ENCODE measurements at places on chromosomes 3 and 15.

DNA sequence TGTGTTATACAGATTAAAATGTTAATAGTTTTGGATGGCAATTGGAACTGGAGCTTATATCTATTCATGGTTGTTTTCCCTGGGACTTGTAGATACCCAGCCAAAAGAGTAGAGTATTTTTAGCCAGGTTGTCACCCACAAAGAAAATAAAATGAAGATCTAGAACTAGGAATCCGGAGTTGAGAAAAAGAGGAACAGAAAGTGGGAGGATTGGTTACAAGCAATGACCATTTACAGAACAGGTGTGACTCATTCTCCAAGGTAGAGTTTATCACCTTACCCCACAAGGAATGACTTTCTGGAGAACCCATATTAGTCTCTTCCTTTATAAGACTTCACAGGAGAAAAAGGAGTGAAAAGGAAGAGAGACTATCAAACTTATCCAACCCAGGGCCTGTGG lies 99.8 kb downstream of the TMEM108 start:
- DNase-seq = no peak

- no peak for DNase-seq
Measured at GRCh38 chr3:122934251-122934650, 93.3 kb downstream of the SEMA5B start.

- no peak for DNase-seq
Measured at GRCh38 chr15:101315736-101316135, 20.7 kb upstream of the SNRPA1 start.

GRCh38 chr15:90760661-90761232 lies 43.6 kb downstream of the BLM start:
- DNase-seq = no peak

DNA sequence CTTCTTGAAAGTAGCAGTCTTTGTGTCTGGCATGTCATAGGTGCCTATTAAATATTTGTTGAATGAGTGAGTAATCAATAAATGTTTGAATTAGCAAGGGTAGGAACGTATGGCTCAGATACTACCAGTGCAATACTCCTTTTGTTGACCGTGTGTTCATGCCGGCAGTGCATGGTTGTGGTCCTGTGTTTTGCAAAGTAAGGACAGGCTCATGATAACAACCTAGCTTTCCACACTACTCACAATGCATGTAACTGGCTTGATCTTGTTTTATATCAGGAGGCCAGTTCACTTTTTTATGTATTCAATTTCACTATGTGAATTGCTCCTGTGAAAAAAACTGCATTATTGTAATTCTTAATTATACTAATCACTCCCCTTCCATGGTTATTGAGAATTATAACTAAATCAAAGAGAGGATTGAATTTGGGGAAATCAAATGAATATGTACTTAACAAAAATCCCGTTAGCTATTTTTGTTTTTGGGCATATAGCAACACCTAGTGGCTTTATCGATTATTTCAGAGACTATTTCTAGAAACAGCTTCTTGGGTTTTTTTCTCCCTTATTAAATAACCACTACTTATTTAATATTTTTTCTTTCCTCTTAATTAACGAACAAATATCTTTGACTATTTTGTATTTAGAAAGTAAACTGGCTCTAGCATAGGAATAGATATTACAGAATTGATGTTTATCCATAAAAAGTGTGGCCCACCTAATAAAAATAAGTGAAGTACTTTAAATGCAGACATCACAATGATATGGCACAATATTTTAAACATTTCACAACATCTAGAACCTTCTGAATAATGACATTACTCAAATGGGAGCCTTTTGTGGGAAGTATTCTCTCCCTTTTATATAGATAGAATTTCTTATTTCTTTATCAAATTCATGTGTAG lies 218.5 kb downstream of the BBX start:
- no peak for DNase-seq

- no peak for DNase-seq
Measured at GRCh38 chr3:143601723-143602484, 246.4 kb downstream of the SLC9A9 start.

GRCh38 chr3:196406811-196407470 lies 25.3 kb downstream of the UBXN7 start:
- DNase-seq = no peak

- DNase-seq = no peak
Measured at GRCh38 chr3:79264892-79265291, 502.9 kb downstream of the ROBO1 start.

- DNase-seq = no peak
Measured at GRCh38 chr15:70342141-70342540, 244.4 kb upstream of the TLE3 start.

DNA sequence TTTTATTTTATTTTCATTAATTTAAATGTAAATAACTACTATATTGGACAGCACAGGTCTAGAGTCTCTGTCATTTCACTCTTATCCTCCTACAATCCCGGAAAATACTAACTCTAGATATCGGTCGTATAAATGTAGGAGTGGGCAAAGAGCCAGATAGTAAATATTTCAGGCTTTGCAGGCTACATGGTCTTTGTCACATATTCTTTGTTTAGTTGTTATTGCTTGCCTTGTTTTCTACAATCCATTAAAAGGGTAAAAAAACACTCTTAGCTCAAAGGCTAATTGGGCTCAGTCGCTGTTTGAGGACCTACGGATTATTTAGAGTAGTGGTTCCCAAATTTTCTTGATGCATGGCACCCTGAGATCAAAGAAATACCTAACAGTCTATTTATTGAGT lies 1.7 kb downstream of the KNL1 start:
- no peak for DNase-seq

DNA sequence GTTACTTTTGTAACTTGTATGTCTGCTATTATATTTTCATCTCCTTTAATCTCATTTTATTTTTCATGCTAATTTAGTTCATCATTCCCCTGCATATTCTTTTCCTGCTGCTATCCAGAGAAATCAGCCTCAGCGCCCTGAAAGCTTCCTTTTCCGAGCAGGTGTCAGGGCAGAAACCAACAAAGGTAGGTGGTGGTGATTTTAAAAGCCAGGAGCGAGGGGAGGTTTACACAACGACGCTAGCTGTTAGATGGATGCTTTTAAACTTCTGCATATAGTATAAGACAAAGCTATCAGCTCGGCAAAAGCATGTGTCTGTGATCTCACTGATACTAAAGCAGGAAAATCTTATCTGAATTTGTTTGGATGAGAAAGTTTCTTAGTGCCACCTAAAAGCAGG lies 75.0 kb downstream of the LRCH3 start:
- no peak for DNase-seq

- DNase-seq = no peak
Measured at GRCh38 chr3:32302601-32303398, 64.3 kb downstream of the CMTM8 start.

DNA sequence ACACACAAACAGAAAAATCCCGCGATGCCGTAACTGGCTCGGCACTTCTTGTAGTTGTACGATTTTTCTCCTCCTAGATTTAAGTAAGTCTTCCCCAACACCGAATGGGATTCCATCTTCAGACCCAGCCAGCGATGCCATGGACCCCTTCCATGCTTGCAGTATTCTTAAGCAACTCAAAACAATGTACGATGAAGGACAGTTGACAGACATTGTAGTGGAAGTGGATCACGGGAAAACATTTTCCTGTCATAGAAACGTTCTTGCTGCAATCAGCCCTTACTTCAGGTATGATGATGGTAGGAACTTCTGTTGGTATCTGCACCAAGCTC lies 763 bp downstream of the KBTBD8 start:
- DNase-seq = no peak

GRCh38 chr3:63877737-63878393 lies 14.2 kb downstream of the ATXN7 start:
- DNase-seq = no peak

DNA sequence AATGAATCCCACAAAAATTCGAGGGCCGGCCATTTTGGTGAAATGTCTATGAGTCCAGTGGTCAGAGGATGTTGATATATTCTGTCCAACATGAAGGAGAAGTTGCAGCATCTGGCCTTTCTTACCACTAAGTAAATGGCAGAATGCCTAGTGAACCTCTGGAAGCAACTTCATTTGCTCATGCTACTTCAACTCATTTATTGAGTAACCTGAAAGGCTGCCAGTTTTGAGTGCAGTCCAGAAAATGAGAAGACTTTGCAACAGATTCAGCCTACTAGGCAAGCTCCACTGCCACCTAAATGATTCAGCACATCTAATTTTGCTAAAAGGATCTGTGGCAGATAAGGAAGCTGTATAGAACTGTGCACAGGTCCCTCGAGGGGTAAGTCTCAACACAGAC lies 265.0 kb downstream of the OPA1 start:
- no peak for DNase-seq

DNA sequence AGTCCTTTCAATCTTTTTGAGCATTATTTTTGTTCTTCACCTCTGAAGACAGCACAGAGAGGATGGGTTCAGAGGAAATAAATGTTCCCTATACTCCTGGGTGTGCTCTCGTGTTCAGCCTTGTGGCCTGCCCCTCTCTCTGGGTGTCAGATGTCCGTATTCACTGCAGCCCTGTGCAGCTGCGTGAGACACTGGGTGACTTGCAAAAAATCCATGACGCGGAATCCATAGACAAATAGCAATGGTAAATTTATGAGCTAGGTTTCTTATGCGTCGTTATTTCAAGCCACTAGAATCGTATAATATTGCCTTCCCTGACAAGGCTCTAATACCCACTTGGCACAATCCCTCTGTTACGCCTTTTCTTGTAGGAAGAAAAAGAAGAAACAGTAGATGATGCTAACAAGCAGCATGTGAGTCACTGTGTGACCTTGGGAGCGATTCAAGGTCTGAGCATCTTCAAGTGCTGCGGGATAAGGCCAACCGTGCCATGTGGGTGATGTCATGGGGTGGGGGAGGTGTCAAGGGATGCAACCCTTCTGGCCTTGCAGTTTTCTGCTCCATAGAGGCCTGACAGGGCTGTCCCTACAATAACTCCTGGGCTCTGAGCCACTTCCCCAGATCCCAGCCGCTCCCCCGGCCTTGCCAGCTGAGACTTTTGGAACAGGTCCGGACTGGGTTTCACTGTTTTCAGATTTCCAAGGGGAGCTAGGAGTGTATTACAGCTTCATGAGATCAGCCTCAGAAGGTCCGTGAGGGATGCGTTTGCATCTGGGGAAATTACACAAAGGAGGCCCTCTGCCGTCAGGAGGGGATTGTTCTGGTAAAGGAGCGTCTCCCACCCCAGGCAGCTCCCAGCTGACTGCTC lies 47.6 kb upstream of the POMGNT2 start:
- DNase-seq = no peak

DNA sequence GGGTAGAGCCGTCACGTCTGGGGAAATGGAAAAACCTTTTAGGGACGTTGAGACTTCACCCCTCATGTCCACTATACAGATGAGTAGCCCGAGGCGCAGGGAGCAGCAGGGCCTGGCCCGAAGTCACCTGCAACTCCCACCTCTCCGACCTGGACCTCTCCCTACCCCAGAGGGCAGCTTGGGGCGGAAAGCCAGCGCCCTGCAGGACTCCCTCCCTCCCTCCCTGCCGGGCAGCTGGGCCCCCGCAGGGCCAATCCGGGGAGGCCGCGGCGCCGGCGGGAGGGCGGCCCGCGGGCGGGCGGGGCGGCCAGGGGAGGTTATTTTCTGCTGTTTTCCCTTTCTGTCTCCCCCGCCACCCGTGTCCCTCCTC lies 2.0 kb downstream of the WNT7A start:
- DNase-seq = no peak

DNA sequence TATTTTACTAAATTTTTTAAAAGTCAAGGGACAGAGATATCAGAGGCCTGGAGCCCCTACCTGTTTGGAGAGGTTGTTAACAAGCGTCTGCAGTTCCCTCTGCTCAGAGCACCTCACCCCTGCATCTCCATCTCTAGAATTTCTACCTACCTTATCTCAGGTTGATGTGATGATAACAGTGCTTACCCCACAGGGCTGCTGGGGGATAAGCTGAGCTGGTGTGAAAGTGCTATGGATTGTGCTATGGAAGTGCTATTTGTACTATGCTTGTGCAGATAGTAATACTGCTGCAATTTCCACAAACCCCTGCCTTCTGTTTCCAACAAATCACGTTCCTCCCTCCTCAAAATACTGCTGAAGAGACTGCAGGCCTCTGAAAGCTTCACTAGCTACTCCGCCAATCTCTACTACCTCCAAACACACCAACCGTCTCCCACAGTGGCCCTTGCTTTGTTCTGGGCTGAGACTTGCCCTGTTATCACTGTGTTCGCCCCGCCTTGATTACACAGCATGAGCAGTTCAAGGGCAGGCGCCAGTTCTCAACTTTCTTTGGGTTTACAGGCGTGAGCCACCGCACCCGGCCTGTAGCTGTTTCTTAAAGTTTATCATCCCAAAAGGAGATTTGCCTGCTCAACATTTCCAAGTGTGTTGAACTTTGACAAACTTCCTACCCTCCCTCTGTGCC lies 28.4 kb upstream of the PARL start:
- no peak for DNase-seq

- DNase-seq = no peak
Measured at GRCh38 chr3:171375666-171376595, 84.3 kb downstream of the TNIK start.

GRCh38 chr15:96330064-96330449 lies 443 bp upstream of the NR2F2 start:
- DNase-seq = no peak

GRCh38 chr3:172647823-172648222 lies 63.0 kb downstream of the NCEH1 start:
- DNase-seq = no peak

DNA sequence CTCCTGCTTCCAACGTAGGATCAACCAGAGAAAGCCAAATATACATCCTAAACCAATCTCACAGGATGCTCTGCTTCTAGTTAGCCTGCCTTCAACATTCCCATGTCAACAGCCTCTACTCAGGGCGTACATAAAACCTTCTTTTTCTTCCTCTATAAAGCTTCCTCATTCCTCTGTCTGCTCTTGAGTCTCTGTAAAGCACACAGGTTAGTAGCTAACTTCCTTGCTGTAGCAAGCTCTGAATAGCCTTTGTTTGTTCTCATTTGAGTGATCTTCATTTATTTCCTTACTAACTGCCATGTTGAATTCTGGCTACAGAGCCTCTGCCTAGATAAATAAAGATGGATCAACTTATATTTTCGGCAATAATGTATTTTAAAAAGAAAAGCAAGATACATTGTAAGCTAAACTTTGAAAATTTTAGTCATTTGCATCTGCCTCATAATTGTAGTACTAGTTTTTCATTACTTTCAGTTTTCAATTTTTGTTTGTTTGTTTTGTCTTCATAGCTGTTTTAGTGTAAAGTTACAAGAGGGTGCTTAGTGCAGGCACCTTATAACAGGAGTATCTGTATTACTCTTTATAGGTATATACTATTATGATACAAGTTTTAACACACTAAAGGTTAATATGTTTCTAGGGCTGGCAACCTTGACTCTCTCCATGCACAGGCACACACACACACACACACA lies 498.2 kb downstream of the PYDC2 start:
- DNase-seq = no peak

- DNase-seq = no peak
Measured at GRCh38 chr3:42493126-42493797, 9.2 kb upstream of the VIPR1 start.

DNA sequence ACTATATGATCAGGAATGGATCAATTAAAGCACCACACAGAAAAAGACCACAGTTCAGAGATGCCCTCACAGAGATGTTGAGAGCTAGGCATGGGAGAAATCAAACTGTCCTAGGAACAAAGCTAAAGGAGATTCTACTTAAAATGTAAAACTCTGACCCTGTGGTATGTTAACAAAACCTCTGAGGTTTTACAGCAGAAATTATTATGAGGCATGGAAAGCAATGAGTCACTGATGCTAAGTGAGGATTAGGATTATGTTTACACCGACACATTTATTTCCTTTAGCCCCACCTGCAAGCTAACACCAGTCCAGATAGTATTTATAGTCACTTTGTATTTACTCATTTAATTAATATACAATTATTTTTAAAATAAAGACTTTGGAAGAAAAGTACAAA lies 1242.2 kb downstream of the OTOL1 start:
- DNase-seq = no peak

Data from activated CD8-positive, alpha-beta memory T cell treated with anti-CD3 and anti-CD28 coated beads for 1 hour (primary cell).